Stimulated activated CD8-positive, alpha-beta memory T cell treated with anti-CD3 and anti-CD28 coated beads, Interleukin-4, amount 100 ng/mL, for 4 hours (primary cell): ENCODE measurements at places on chromosomes 4 and X.

DNA sequence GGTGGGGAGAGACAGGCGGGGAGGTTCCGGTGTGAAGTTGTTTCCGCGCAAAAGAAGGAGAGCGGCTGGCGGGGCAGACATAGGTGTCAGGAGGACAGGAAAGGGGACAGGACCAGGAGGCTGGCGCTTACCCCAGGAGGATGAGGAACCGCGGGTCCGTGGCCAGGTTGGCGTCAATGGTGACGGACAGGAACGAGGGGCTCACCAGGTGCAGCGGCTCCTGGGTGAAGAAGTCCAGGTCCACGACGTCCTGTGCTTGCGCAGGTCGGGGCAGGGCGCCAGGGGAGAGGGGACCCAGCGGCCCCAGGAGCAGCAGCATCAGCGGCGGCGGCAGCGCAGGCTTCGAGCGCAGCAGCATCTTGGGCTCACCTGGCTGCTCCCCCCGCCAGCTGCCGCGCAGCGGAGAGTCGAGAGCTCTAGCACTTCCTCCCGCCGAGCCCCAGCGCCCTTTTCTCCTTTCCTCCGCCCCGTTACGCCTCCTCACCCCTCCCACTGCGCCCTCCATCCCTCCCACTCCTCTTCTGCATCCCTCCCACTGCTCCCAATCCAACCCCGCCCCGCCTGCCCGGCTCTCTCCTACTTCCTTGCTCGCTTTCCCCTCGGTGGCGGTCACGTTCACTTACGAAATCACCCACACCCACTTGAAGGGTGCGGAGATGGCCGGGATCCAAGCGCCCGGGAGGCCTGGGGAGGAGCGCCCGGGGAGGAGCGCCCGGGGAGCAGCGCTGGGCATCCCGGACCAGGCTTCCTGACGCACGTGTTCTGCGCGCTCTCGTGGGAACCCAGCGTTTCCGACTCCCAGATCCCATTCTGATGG lies at the start of gene HPSE:
Gene HPSE, minus strand, starts transcription at position 424 of the 817 bp plus-strand sequence. Its CDS starts 66 bp downstream, at position 358.
- peak; percentile 31 for DNase-seq

DNA sequence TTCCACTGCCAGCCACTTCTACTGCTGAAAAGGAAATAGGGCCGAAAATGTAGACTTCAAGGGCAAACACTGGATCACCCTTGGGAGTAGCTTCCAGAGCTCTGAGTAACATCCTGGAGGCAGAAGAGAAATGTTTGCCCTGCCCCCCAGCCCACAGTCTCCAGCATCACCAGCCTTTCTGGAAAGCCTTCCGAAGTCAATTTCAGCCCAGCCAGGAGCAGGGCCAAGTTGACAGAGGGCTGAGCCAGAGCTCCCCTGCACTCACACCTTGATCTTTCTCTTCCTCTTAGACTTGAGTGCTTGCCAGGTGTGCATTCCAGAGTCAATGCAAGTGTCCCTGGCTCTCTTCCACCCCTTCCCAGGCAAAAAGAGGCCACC lies 35.2 kb downstream of the SLC25A5 start:
- DNase-seq: no peak

- DNase-seq: no peak
Observed at GRCh38 chr4:81930506-81931238, 443.1 kb downstream of the HNRNPD start.

DNA sequence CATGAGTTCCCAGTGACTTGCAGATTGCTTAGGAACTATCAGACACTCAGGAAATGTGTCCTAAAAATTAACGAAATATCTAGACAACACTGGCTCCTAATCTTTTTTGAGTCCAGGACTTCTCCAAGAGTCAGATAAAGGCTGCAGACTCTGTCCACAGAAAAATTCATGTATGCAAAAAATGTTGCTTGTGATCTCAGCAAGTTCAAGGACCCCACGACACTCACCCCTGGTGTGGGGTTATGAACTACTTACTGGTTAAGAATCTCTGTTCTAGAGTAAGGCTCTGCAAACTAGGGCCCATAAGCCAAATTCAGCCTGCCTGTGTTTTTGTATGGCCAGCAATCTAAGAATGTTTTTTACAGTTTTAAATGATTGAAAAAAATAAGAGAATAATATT lies 93.2 kb downstream of the MBNL3 start:
- DNase-seq: no peak

- no peak for DNase-seq
Observed at GRCh38 chr4:124710911-124711310, 1.6 kb downstream of the ANKRD50 start.

DNA sequence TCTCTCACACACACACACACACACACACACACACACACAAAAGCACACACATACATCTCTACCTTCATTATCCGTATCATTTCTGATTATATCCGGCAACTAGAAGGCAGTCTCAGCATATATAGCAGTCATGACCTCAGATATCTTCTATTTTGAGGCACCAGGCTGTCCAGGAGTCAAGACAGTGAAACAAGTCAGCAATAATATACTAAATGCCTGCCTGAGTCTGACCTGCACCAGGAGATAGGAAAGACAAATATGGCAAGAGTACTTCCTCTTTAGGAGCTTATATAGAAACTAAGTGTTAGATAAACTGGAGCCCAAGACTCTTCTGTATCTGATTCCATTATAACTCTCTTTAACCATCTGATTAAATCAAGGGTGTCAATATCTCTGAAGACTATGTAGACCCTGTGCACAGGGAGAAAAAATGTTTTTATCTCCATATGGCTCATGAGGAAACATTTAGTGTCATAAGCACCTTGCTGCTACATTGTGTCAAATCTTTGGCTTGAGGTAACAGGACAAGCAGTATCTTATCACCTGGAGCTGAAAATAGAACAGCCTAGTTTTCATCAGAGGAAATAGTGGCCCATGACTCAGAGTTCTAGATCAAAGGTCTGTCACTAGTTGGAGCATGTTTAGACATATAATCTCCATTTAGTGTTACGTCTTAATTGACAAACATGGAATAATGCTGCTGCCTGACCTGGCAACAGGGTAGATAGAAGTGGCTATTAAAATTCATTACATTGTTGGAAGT lies 27.0 kb upstream of the FAM47B start:
- DNase-seq: no peak

DNA sequence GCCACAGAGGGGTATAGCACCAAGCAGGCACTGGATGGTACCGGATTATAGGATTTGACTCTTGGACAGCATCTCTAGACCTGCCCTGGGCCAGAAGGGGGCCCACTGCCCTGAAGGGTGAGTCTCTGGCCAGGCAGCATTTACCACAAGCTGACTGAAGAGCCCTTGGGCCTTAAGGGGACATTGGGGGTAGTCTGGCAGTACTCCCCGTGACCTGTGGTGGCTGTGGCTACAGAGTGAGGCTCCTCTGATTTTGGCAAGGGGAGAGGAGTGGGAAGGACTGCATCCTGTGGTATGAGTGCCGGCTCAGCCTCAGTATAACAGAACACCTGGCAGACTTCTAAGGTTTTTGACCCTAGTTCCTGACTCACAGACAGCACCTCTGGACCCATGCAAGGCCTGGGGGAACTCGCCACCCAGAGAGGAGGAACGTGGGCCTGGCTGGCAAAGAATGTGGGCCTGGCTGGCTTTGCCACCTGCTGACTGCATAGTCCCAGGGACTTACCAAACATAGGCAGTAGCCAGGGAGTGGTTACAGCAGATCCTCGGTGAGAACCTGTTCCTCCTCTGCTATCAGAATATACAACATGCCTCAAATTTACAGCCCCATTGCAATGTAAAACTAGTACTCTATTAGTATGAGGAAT lies 48.1 kb downstream of the ABCB7 start:
- DNase-seq: no peak
